ENCODE measurements at places on chromosomes 2 and 18.

GRCh38 chr2:636641-637405, 40.4 kb downstream of the TMEM18 start:
- DNase-seq, result no peak

DNA sequence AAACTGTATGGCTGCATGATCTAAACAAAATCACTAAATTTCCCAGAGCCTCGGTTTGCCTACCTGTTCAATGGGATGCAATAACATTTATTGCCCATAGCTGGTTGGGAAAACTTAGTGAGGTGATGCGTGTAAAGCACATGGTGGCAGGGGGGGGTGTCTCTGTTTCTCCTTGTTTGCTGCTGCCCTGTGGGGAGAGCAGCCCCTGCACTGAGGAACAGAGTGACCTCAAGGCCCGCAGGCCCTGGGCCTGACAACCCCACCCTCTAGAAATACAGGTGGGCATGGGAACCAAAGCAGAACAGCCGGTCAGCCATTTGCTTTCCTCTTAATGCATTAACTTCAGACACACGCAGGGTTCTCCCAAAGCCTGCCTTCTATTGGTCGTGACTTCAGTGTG, 55.1 kb upstream of the SLC66A3 start:
- DNase-seq, result no peak

DNA sequence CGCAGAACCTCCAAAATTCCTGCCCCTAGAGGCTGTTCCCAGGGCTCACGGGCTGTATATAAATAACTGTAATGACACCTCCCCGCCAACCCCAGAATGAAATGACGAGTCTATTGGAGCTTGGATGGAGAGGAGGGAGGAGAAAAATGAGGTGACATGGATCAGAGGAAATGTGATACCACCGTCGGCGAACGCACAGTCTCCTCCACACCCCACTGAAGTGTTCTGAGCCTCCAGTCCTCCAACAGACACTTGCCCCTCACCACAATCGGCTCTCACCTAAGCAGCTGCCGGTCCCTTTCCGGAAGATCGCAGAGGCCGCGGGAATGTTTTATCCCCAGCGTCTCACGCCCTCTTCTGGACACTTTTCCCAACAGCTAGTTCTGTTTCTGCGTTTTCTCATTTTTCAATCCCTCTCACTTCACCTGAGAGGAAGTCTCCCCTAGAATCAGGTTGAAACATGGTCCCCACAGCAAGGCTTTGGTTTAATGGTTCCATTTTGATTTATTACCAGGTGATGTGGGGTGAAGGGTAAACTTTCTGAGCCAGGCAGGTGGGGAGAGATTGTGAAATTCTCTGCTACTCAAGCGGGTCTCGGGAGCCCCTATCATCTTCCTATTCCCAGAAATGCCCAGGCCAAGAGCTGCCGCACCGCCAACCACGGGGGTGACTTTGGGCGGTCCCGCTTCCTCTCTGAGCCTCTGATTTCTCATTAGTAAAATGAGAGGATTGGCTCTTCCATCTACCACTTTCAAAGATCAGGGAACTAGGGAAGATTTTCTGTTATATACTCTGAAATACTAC, 9.1 kb upstream of the MYO5B start:
- peak; percentile 64 for DNase-seq

- DNase-seq, result no peak
Measured at GRCh38 chr18:36309436-36310391, 12.2 kb downstream of the FHOD3 start.

GRCh38 chr2:210681491-210681890, 125.1 kb downstream of the CPS1 start:
- DNase-seq, result peak; percentile 52

- DNase-seq, result no peak
Measured at GRCh38 chr2:19651466-19651865, 250.3 kb downstream of the TTC32 start.

GRCh38 chr2:137927846-137928245, 36.4 kb upstream of the HNMT start:
- no peak for DNase-seq

DNA sequence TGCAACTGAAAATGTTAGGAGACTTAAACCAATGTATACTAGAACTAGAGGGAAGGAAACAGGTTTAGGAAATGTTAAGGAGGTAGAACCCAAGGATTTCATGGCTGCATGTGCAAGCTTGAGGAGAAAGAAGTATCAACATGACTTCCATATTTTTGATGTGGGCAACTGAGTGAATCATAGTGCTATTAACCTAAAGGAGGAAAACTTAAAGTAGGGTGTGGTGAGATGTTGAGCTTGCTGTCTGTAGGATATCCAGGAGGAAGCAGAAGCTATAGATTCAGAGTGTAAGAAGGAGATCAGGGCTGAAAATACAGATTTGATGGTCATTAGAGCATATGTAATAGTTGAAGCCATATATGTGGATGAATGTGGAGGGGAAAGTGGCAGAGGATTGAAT, 31.5 kb downstream of the NDC80 start:
- no peak for DNase-seq

GRCh38 chr2:36859366-36859792, 107.0 kb downstream of the STRN start:
- DNase-seq, result no peak

DNA sequence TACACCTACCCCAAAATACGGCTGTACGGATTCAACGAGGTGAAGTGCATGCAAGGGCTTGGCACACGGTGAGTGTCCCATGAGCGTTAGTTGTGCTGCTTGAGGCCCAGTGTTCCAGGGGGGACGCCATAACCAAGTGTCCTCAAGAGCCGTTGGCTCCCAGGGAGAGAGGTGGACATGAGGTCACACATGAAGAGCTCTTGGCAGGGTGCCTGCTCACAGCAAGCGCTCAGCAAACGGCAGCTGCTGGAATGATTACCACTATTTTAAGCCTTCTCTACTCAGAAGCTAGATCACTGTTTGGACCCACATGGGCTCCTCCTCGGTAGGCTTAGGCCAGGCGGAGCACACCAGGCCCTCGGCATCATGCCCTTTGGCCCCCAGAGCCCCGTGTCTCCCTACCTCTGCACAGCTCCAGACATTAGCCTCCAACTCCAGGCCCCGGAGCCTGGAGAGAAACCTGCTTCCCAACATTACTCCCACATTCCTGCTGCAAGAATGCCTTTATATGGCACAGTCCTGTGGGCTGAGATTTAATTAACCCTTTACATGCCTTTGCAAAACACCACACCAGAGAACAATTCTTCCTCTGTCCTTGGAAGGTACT, 68.4 kb upstream of the PPP1CB start:
- DNase-seq, result no peak

GRCh38 chr2:114039677-114040076, 149.8 kb downstream of the ACTR3 start:
- DNase-seq, result no peak

GRCh38 chr2:122063716-122064115, 308.3 kb downstream of the TSN start:
- DNase-seq, result no peak

DNA sequence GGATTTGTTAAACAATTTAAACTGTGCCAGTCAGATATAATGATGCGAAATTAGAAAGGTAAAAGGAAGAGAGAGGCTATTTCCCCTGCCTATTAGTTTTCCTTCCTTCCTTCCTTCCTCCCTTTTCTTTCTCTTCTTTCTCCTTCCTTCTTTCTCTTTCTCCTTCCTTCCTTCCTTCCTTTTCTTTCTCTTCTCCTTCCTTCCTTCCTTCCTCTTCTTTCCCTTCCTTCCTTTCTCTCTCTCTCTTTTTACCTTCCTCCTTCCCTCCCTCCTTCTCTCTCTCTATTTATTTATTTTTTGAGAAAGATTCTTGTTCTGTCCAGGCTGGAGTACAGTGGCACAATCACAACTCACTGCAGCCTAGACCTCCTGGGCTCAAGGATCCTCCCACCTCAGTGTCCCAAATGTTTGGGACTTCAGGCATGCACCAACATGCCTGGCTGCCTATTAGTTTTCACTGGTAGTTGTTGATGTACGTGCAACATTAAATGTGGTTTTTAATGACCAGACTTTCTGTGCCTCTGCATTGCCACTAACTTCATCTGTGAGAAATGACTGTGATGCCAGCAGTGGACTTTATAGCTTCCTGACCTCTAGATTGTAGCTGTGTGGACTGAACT, 48.7 kb upstream of the NFE2L2 start:
- DNase-seq, result no peak

DNA sequence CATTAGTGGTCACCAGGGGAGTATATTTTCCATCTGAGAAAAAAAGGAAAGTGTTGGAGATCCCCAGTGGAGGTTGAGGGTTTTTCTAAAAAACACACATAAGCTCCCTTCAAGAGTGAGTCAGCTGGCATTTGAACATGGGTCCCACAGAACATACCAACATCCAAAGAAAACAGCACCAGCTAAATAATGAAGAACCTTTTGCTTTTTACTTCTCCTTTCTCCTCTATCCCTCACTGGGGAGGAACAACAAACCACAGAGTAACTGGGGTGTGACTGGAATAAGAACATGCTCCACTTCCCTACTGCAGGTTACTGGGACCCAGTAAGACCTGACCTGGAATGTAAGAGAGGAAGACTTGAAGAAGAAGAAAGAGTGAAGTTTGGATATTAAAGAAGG, 56.5 kb upstream of the RAPH1 start:
- no peak for DNase-seq

- no peak for DNase-seq
Measured at GRCh38 chr18:79796016-79796415, 1.7 kb upstream of the KCNG2 start.

GRCh38 chr2:112876257-112876970, 34.6 kb upstream of the IL37 start:
- no peak for DNase-seq

GRCh38 chr2:51224790-51225189, 192.9 kb upstream of the NRXN1 start:
- DNase-seq, result no peak

GRCh38 chr2:12704378-12704777, 12.4 kb upstream of the TRIB2 start:
- DNase-seq, result no peak

- DNase-seq, result no peak
Measured at GRCh38 chr2:222336931-222337330, 38.1 kb upstream of the PAX3 start.

GRCh38 chr2:69836316-69836715, 6.9 kb downstream of the GMCL1 start:
- DNase-seq, result no peak

- no peak for DNase-seq
Measured at GRCh38 chr2:227816507-227817294, 3.1 kb downstream of the CCL20 start.

- no peak for DNase-seq
Measured at GRCh38 chr2:186575856-186576255, 14.0 kb upstream of the ITGAV start.

GRCh38 chr2:168744844-168745243, 57.6 kb upstream of the NOSTRIN start:
- DNase-seq, result no peak

DNA sequence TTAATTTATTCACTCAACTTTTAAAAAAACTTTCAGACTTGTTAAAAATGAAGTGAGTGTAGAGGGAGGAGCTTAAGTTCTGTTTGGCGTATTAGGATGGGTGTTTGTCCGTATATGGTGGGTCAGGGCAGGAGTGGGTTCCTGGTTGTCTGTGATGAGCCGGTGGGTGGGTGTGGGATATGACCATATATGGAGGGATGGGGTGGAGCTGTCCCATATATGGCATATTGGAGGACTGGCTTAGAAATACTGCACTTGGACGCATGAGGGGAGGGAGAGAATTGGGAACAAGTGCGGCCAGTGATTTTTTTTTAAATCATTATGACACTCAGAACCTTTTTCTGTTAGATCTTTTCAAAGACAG, 1.5 kb downstream of the KDM3A start:
- DNase-seq, result peak; percentile 28

DNA sequence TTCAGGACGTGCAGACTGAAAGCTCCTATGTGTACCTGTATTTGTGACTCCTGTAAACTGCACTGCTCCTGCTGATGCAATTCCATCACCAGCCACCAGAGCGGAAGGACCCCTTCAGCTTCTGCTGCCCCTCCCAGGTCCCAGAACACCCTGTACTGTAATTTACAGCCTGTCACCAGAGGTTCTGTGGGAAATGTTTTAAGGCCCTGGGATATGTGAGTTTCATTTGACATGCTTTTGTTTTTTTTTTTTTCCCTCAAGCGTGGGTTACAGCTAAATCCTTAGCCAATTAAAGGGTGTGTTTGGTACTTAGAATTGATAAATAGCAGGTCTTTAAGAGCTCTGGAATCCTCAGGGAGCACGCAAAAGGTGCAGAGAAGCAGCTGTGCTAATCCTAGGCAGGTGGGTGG, 79.4 kb downstream of the KCTD1 start:
- peak; percentile 53 for DNase-seq

- DNase-seq, result no peak
Measured at GRCh38 chr2:6926071-6926732, 9.0 kb downstream of the RNF144A start.

DNA sequence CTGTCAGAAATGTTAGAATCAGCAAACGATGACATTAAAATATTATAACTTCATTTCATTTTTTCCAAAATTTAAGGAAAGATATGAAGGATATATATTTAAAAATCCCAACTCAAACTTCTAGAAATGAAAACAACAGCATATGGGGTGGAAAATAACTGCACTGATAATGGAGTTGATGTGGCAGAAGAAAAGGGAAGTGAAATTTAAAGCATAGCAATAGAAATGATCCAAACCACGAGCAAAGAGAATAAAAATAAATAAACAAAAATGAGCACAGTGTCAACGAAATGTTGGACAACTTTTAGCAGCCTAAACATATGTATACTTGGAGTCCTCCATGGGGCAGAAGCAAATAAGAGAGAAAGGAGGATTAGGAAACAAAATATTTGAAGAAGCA, 280.2 kb downstream of the KCNJ3 start:
- DNase-seq, result no peak

DNA sequence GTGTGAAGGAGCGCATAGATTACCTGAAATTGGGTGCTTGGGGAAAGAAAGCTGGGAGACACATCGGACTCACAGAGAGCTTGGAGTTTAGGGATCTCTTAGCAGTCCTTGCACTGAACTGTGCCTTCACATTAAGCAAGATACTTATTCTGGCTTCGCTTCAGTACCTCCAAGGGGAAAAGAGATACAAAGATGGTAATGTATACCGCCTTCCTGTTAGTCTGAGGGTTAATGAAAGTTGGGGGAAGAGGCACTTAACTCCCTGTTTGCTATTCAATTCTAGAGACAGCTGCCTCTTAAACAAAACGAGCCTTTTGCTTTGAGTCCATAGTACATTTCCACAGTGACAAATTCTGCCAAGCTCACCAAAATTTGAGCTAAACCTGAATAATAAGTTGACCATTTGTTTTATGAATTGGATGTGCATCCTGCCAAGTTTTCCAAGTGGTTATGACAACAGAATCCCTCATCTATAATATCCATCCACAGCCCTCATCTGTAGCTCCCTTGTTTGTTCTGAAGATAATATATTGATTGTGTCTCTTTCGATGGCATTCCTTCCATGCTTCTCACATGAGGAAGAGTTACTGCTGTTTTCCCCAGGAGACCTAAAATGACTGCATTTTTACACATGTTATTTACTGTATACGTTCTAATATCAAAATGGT, 287.1 kb upstream of the ATP5MC3 start:
- DNase-seq, result peak; percentile 34

Measured in NCI-H187 treated with DMSO at 0.1 percent for 48 hours (cell line).